NCI-H1417 treated with DMSO at 0.1 percent for 48 hours (cell line): ENCODE measurements at places on chromosomes 5 and 9.

GRCh38 chr5:151123897-151124751, 33.5 kb downstream of the ANXA6 start:
- DNase-seq = no peak

GRCh38 chr5:23007236-23007635, 154.1 kb upstream of the CDH12 start:
- no peak for DNase-seq

- no peak for DNase-seq
Observed at GRCh38 chr9:136773386-136774044, 9.2 kb upstream of the LCN15 start.

GRCh38 chr5:158845941-158846340, 253.8 kb downstream of the EBF1 start:
- no peak for DNase-seq

GRCh38 chr5:171513591-171513990, 94.1 kb downstream of the FGF18 start:
- DNase-seq = no peak

DNA sequence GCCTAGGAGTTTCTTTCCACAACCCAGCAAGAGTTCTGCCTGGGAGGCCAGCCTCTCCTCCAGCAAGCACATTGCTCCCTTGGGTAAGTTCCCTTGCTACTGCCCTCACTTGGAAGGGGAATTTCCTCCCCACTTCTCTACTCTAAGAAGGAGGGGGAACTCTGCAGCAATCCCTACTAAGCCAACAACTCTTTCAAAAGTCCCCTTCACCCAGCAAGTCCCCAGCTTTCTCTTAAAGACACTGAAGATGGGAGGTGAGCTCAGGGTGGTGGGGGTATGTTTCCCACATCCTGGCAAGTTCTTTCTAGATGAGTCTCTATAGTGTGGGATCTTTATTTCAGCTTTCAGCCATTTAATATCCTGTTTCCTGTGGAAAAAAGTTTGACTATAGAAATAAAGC, 49.0 kb downstream of the PDE8B start:
- DNase-seq = no peak

- DNase-seq = no peak
Observed at GRCh38 chr5:132079081-132079480, 5.5 kb downstream of the CSF2 start.

GRCh38 chr9:103928442-103928841, 165.7 kb upstream of the SMC2 start:
- no peak for DNase-seq

DNA sequence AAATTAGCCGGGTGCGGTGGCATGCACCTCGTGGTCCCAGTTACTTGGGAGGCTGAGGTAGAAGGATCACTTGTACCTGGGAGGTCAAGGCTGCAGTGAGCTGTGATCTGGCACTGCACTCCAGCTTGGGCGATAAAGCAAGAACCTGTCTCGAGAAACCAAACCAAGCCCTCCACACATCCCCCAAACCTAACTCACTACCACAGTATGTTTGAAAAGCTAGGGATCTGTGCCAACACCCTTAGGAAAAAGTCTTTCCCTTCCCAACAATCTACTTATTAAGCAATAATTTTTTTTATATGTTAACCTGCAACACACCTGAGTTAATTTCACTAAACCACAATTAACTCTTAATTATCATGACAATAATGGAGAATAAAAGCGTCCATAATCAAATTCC, 2.2 kb downstream of the UBTD2 start:
- DNase-seq = no peak
